ENCODE measurements at places on chromosomes 2 and 18. TPM values are rescaled to one million over a fixed set of nuclear protein-coding genes. Genes with fewer than 3 reads are reported as not detected.

GRCh38 chr2:211860224-211860623 is 678.4 kb downstream of the ERBB4 start:
- peaks cover 6% of the 10 kb centered on the region for H3K4me1 ChIP-seq
- DNase-seq: no peak
- H3K36me3 ChIP-seq: no peaks in the 10 kb centered on the region
- no peak overlapping the region for H3K27ac ChIP-seq
- no peaks in the 10 kb centered on the region for H3K27me3 ChIP-seq

- no peak for DNase-seq
- no peaks in the 10 kb centered on the region for H3K27me3 ChIP-seq
- no peak overlapping the region for H3K27ac ChIP-seq
- H3K4me3 ChIP-seq: no peak overlapping the region
- peaks cover 51% of the 10 kb centered on the region for H3K4me1 ChIP-seq
These were observed 63.2 kb downstream of the PLCL1 start for GRCh38 chr2:197867624-197868023.

- H3K4me3 ChIP-seq: no peak overlapping the region
- H3K27ac ChIP-seq: no peak overlapping the region
- no peak for DNase-seq
These were observed 55.9 kb downstream of the UNC50 start for GRCh38 chr2:98664323-98664722.

GRCh38 chr2:15142069-15142689 is 419.0 kb downstream of the NBAS start:
- H3K27ac ChIP-seq: no peak overlapping the region
- DNase-seq: no peak
- H3K4me1 ChIP-seq: peaks cover 13% of the 10 kb centered on the region
- no peak overlapping the region for H3K4me3 ChIP-seq
- H3K27me3 ChIP-seq: no peaks in the 10 kb centered on the region

DNA sequence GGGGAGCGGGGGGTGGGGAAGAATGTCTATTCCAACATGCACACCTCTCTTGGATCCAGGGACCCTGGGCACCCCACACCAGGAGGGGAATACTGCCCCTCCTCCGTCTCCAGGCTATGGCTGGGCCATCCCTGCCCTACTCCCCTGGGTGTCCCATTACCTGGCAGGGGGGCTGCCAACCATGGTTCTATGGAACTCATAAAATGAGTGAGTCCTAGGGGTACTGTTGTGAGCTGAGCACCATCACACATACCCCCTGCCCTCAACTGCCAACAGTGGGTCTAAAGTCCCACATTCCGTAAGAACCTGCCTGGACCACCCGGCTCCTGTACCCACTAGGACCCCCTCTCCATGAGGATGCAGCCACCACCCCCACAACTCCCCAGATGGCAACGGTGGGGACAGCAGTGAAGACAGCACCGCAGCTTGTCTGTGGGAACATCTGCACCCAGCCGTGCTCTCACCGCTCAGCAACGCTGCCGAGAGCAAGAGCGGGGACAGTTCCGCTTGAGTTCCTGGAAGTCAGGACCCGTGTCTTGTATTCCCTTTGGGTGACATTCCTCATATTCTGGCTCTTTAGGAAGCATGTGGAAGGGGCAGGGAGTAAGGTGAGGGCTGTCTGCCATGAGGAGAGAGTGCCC is 41.5 kb downstream of the BIN1 start:
- H3K27me3 ChIP-seq: no peaks in the 10 kb centered on the region
- peak overlapping the region; percentile 69 for H3K27ac ChIP-seq
- peaks cover 3% of the 10 kb centered on the region for H3K36me3 ChIP-seq
- DNase-seq: no peak
- H3K4me3 ChIP-seq: no peak overlapping the region
- H3K4me1 ChIP-seq: no peaks in the 10 kb centered on the region

GRCh38 chr2:55084641-55085040 is 34.4 kb upstream of the RTN4 start:
- H3K27ac ChIP-seq: no peak overlapping the region
- H3K36me3 ChIP-seq: no peaks in the 10 kb centered on the region
- no peaks in the 10 kb centered on the region for H3K27me3 ChIP-seq
- no peaks in the 10 kb centered on the region for H3K4me1 ChIP-seq
- no peak for DNase-seq

GRCh38 chr2:16693854-16694253 is 28.2 kb upstream of the CYRIA start:
- no peak for DNase-seq
- peaks cover 6% of the 10 kb centered on the region for H3K27me3 ChIP-seq
- no peaks in the 10 kb centered on the region for H3K4me1 ChIP-seq

LIMS1 gene
- 37.7 TPM for total RNA-seq

NCK2 gene
- total RNA-seq: 92.5 TPM

ALS2 gene
- 50.2 TPM for total RNA-seq

KYNU gene
- total RNA-seq: not detected

TPO gene
- not detected for total RNA-seq

CRYGD gene
- total RNA-seq: not detected

DNAJC5G gene
- not detected for total RNA-seq

CPO gene
- not detected for total RNA-seq

All from progenitor cell of endocrine pancreas (in vitro differentiated cells).